ENCODE measurements at places on chromosomes 11 and 22. TPM values are rescaled to one million over a fixed set of nuclear protein-coding genes. Genes with fewer than 3 reads are reported as not detected.

DNA sequence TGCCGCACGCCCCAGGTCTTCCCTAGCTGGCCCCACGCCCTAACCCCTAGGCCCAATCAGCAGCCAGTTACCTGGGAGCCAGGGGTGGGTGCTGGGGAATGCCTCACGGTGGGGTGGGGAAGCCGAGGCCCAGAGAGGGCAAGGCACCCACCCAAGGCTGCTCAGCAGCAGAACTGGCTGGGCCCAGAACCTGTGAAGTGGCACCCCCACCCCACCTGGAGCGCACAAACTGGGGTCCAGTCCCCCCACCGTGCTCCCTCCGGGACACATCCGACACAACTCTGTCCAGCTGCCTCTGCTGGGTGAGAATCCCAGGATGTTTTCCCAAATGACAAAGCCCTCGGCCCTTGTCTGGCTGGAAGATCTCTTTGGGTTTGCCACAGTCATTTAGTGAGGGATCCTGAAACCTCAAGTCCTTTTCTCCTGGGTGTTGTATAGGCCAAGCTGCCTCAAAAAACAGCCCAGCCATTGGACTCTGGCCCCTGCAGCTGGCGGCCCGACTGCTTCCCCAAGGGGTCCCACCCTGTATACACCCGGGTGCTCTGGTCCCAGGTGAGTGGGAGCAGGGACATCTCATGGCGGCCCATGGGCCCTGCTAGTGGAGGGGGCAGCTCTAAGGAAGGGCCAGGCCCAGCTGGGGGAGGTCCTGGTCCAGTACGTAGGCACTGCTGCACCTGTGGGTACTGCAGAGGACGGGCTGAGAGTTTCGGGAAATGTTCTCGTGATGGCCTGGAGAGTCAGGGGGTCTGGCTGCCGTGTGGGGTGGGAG is 20.9 kb downstream of the TSSC4 start:
- DNase-seq = no peak

The LMO1 gene
- 4.8 TPM for total RNA-seq

The ANKK1 gene
- total RNA-seq = not detected

The LRRC56 gene
- 1.5 TPM for total RNA-seq

- no peak for DNase-seq
Measured at GRCh38 chr11:36532941-36533601, 23.0 kb upstream of the TRAF6 start.

The SLC6A5 gene
- total RNA-seq = 10.9 TPM

GRCh38 chr11:86811637-86812321 is 11.4 kb downstream of the PRSS23 start:
- DNase-seq = no peak

The CHRDL2 gene
- total RNA-seq = not detected

The APOL5 gene
- not detected for total RNA-seq

Data from cerebellum (tissue), 4 donors.